Activated CD8-positive, alpha-beta memory T cell treated with anti-CD3 and anti-CD28 coated beads, Interleukin-2, amount 10 ng/mL, durations not matched to agents 7 days and 5 days (primary cell): ENCODE measurements at places on chromosomes 13 and 19.

DNA sequence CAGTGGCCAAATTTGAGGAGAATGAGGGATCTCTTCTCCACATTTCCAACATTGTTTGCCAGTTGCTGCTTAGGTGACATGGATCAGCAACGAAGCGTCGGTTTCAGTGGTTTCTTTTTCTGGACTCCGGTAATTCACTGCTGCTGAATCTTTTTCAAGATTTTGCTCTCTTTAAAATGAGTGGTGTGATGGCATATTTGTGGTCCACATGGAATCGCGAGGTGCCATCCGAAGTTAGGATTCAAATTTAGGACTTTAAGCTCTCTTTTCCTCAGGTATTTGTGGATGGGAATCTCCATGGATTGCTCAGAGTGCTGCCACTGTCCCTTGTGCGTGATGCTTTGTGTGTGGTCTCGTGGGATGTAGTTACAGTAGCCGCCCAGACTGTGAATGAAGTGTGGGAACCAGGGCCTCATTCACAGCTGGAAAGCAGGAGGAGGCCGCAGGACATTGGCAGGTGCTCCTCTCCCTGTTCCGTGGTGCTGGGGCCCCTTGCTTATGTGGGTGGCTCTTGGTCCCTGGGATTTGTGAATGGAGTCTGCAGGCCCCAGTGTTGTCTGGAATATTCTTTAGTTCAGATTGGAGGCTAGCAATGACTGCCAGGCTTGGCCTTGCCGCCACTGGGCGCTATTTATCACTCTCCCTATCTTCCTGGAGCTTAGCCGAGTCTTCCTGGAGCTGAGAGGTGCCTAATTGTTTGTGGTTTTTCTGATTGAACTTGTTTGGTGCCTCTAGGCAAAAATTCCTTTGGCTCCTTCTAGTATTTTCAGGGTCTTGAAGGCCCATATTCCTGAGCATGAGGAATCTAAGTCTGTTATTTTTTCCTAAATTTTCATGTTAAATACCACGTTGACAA lies 1.5 kb downstream of the ILF3 start:
- no peaks in the 10 kb centered on the region for H3K27me3 ChIP-seq
- H3K4me1 ChIP-seq, result peaks cover 44% of the 10 kb centered on the region
- peak overlapping the region; percentile 84 for H3K4me3 ChIP-seq
- DNase-seq, result peak; percentile 51

DNA sequence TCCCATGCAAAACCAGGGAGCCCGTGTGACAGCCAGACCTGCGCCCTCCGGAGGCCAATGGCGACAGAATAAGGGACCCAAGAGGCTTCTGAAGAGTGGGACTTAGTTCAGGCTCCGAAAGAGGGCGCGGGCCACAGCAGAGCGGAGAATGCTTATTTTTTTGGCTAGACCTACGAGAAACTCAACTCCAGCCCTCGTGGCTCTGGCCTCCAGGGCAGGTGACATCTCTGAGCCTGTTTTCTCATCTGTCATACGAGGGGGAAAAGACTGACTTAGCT lies 23.0 kb downstream of the DPP9 start:
- no peak for DNase-seq
- H3K27ac ChIP-seq, result no peak overlapping the region
- H3K27me3 ChIP-seq, result no peaks in the 10 kb centered on the region
- H3K36me3 ChIP-seq, result peaks cover 32% of the 10 kb centered on the region
- H3K4me3 ChIP-seq, result no peak overlapping the region
- H3K4me1 ChIP-seq, result no peaks in the 10 kb centered on the region

DNA sequence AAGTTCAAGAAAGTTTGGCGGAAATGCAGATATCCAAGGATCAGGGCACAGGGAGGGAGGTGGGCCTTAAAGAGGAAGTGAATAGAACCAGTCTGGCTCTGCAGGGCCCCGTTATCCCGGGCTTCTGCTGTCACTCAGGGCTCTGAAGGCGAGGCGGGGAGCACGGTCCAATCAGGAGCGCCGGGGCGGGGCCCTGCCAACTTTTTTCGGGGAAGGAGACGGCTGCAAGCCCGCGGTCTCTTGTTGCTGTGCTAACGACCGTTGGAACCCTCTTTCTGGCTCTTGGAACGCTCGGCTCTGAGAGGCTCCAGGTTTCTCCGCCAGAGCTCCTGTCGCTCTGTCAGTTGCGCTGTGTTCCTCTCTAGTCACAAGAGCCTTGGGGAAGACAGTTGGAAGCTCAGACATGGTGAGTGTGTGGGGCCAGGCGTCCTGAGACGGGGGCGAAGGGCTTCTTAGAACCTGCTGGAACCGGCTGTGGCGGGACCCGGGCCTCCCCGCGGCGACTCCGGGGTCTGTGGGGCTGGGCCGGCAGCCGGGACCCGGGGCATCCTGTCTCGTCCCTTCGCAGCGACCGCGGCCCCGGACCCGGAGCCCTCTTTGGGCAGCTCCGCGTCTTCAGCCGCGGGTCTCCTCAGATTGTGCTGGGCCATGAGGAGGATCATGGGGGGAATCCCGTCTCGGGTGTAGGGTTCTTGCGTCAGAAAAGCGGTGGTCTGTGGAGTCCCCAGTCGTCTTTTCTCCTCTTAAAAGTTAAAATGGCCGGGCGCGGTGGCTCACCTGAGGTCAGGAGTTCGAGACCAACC lies 27.7 kb downstream of the ZNF844 start:
- H3K4me3 ChIP-seq, result peak overlapping the region; percentile 78
- peaks cover 14% of the 10 kb centered on the region for H3K36me3 ChIP-seq
- peak overlapping the region; percentile 83 for H3K27ac ChIP-seq
- peaks cover 11% of the 10 kb centered on the region for H3K4me1 ChIP-seq
- H3K27me3 ChIP-seq, result no peaks in the 10 kb centered on the region
- DNase-seq, result peak; percentile 84

GRCh38 chr19:4543842-4544647 lies 4.2 kb upstream of the LRG1 start:
- DNase-seq, result no peak
- no peaks in the 10 kb centered on the region for H3K27me3 ChIP-seq
- no peak overlapping the region for H3K4me3 ChIP-seq
- no peak overlapping the region for H3K27ac ChIP-seq
- H3K36me3 ChIP-seq, result no peaks in the 10 kb centered on the region

GRCh38 chr19:7670790-7671189 lies 1.9 kb downstream of the RETN start:
- peaks cover 31% of the 10 kb centered on the region for H3K27me3 ChIP-seq
- H3K27ac ChIP-seq, result no peak overlapping the region
- DNase-seq, result no peak

DNA sequence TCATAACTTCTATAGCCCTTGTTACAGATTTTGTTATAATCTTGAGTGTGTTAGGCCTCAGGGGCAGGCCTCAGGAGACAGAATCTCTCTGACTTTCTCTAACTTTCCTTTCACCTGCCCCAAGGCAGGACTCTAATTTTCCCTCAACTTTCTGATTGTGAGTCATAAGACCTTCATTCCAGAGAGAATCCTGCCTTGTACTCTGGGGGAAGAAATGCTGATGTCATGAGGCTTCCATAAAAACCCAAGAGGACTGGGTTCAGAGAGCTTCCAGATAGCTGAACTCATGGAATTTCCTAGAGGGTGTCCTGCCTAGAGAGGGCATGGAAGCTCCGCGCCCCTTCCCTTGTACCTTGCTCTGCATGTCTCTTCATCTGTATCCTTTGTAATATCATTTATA lies 5.3 kb upstream of the KBTBD6 start:
- H3K36me3 ChIP-seq, result peaks cover 3% of the 10 kb centered on the region
- no peak overlapping the region for H3K27ac ChIP-seq
- peaks cover 27% of the 10 kb centered on the region for H3K4me1 ChIP-seq

DNA sequence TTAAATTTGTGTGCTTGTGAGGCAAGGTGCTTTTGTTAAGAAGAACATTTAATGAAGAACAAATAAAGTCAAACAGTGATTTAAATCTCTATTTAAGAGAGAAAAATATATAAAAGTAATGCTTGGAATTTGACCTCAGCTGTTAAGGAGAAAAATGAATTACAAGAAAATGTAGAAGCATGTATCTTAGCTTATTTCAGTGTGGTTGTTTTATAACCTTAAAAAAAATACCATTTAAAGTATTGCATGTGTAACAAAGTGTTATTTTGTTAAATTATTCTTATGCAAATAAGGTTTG lies 537.0 kb upstream of the SPRY2 start:
- H3K4me3 ChIP-seq, result no peak overlapping the region
- H3K4me1 ChIP-seq, result no peaks in the 10 kb centered on the region
- H3K36me3 ChIP-seq, result no peaks in the 10 kb centered on the region
- H3K27me3 ChIP-seq, result no peaks in the 10 kb centered on the region
- no peak overlapping the region for H3K27ac ChIP-seq
- DNase-seq, result no peak

DNA sequence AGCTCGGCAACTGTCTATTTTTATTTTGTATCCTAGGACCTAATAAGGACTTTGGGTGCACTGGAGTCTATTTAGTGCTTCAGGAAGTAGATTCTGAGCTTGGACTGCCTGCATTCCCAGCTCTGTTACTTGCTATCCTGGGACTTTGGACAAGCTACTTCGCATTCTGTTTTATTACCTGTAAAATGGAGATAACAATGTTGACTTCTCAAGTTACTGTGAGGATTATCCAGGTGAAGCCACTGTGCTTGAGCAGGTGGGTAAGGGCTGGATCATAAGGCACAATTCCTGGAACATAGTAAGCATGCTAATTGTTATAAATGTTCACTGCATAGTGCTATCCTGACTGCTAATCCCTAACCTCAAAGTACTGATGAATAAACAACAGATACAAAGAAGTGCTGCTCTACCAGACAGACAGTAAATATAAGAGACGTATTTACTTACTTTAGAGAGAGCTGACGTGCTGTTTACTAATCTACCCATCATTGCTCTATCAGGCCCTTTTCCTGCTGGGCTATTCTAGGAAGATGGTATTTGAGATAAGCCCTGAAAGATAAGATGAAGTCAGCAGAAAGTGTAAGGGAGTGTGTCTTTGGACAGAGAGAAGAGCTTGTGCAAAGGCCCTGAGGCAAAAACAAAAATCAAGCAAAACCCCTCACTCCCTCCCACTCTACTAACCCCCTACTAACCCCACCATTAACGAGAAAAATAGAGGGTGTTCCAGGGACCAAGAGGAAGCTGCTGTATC lies 50.8 kb upstream of the FLT1 start:
- peaks cover 19% of the 10 kb centered on the region for H3K27me3 ChIP-seq
- DNase-seq, result no peak
- peaks cover 2% of the 10 kb centered on the region for H3K36me3 ChIP-seq
- H3K27ac ChIP-seq, result no peak overlapping the region
- H3K4me1 ChIP-seq, result peaks cover 3% of the 10 kb centered on the region

DNA sequence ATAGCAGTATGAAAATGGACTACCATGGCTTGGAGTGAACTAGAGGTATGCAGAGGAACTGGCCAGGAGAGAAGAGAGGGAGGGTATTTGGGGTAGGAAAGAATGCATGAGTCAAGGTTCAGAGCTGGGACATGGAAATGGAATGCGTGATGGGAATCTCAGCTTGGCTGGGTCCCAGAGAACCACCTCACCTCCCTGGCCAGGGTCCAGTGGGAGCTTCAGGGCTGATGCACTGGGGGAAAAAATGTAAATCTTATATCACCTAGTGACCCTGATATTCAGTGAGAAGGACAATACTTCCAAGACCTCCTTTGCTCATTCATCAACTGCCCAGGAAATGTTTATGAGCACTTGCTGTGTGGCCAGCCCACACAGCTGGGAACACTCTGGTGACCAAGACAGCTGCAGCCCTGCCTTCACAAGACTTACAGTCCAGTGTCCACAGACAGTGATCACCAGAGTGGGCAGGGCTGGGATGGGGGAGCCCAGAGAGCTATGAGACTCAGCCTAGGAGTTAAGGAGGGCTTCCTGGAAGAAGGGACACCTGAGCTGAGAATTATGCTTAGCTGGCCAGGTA lies 12.8 kb downstream of the IGSF23 start:
- H3K4me1 ChIP-seq, result no peaks in the 10 kb centered on the region
- no peaks in the 10 kb centered on the region for H3K36me3 ChIP-seq
- DNase-seq, result no peak
- H3K27ac ChIP-seq, result no peak overlapping the region

- no peaks in the 10 kb centered on the region for H3K36me3 ChIP-seq
- no peak overlapping the region for H3K27ac ChIP-seq
- no peak for DNase-seq
- peaks cover 2% of the 10 kb centered on the region for H3K27me3 ChIP-seq
- H3K4me1 ChIP-seq, result no peaks in the 10 kb centered on the region
These were observed 10.0 kb downstream of the SLC5A5 start for GRCh38 chr19:17881701-17882100.

DNA sequence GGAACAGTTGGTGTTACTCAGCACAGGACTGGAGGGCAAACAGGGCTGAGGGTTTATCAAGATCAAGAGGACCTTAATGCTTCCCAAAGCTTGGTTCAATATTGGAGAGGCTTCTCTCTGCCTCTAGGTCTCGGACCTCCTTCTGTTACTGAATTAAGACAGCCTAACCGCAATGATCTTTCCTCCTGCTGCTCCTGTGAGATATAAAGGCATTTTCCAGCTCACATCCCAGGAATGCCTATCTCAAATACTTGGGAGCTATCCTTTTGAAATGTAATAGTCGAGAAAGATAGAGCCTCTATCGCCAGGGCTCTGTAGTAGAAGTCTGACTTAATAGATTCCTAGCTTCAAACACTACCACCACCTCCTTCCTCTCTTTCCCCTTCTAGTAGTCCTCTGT lies 1475.0 kb downstream of the SLITRK1 start:
- no peak overlapping the region for H3K27ac ChIP-seq
- no peaks in the 10 kb centered on the region for H3K36me3 ChIP-seq
- H3K27me3 ChIP-seq, result no peaks in the 10 kb centered on the region
- no peak for DNase-seq

- DNase-seq, result no peak
- H3K27ac ChIP-seq, result no peak overlapping the region
- no peaks in the 10 kb centered on the region for H3K36me3 ChIP-seq
- no peak overlapping the region for H3K4me3 ChIP-seq
- no peaks in the 10 kb centered on the region for H3K27me3 ChIP-seq
- peaks cover 19% of the 10 kb centered on the region for H3K4me1 ChIP-seq
These were observed 924 bp downstream of the PRAM1 start for GRCh38 chr19:8501516-8501915.

DNA sequence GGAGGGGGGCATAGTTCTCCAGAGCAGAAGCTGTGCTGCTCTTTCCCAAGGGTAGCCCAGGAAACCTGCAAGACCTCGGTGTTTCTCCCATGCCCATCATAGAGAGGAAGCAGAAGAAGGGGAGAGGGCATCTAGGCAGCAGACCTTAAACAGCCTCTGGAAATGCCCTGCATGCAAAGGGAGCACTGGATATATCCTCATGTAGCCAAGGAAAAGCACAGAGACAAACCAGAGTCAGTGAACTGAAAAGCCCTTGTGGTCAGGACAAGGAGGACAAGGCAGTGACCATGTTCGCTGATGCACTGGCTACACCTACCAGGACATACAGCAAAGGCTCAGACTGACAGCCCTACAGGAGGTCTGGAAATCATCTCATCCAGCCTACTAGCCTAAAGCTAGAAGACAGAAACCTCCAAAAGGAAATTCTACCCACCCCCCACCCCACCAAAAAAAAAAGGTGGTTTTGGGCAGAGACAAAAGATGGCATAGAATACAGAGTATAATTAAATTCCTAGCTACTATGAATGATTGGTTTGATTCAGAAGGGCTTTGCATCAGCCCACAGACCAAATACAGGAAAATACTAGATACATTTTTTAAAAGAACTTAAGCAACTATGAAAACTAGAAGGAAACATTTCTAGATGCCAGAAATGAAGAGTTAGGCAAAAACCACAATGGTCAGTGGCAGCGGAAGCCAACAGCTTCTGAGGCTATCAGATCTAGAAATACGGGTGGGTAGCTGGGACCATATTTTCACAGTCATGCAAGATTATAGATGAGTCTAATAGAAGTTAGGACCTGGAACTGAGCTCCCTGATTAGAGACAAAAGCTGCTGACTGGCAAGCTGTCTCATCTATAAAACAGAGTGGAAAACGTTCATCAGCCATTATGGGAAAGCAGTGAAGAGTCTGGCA lies 4.4 kb upstream of the TBC1D4 start:
- H3K4me3 ChIP-seq, result no peak overlapping the region
- peaks cover 20% of the 10 kb centered on the region for H3K4me1 ChIP-seq
- H3K27ac ChIP-seq, result no peak overlapping the region
- H3K27me3 ChIP-seq, result peaks cover 48% of the 10 kb centered on the region
